ENCODE measurements at places on chromosomes 3 and 15.
A peak's percentile ranks its signal among the peaks of the same experiment; 100 is the strongest.

GRCh38 chr3:11186771-11187191 lies 32.5 kb downstream of the HRH1 start:
- peak; percentile 44 for DNase-seq

- no peak for DNase-seq
Observed at GRCh38 chr15:101318147-101318819, 23.2 kb upstream of the SNRPA1 start.

- no peak for DNase-seq
Observed at GRCh38 chr15:69141833-69142232, 18.6 kb upstream of the GLCE start.

DNA sequence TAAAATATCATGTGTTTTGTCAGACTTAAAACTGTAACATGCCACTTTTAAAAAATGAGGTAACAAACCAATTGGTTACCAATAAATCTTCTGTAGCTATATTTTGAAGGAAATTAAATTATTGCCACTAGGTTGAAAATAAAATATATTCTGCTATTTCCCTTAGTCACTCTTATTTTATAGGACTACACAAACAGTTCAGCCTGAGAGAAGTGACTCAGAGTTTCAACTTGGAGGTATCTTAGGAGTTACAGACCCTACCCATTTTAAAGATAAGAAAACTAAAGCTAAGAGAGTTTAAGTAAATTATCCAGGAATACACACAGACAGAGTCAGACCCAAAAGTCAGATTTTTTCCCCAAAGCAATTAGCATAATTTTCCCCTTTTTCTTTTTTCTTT lies 65.1 kb downstream of the PIK3CB start:
- no peak for DNase-seq

DNA sequence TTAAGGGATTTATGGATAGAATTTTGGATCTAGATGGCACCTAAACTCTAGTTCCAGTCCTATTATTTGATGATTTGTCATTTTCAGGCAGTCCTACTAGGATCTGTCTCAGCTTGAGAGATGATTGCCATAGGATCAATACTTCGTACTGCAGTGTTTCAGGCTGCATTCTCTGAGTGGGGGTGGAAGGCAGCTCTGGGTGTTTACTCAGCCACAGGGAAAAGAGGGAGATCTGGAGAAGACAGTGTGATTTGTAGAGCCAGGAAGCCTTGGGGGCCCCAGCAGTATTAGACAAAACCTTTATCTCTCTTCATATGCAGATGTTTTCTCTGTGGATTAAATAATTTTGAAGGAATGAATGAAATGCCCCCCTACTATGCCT lies 188.4 kb upstream of the SYNPR start:
- DNase-seq, result no peak

DNA sequence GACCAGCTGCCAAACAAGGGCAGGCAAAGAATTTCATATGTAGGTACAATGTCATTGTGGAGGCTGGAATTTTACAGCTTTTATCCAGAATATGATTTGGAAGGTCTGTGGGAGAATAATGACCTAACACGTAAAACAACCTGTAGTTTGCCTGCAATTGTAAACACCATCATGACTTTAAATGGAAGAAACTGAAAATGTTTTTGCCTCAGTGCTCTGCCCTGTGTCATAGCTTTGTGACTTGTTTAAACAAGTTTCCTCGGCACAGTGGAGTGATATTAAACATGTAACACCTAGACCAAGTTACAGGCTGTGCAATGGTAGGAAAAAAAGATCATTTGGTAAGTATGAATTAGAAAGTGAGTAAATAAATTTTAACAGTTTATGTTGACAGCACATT lies 171.6 kb upstream of the MBNL1 start:
- DNase-seq, result no peak

- no peak for DNase-seq
Observed at GRCh38 chr3:45212095-45212468, 14.0 kb downstream of the TMEM158 start.

- no peak for DNase-seq
Observed at GRCh38 chr3:39812537-39812936, 3.1 kb downstream of the MYRIP start.

DNA sequence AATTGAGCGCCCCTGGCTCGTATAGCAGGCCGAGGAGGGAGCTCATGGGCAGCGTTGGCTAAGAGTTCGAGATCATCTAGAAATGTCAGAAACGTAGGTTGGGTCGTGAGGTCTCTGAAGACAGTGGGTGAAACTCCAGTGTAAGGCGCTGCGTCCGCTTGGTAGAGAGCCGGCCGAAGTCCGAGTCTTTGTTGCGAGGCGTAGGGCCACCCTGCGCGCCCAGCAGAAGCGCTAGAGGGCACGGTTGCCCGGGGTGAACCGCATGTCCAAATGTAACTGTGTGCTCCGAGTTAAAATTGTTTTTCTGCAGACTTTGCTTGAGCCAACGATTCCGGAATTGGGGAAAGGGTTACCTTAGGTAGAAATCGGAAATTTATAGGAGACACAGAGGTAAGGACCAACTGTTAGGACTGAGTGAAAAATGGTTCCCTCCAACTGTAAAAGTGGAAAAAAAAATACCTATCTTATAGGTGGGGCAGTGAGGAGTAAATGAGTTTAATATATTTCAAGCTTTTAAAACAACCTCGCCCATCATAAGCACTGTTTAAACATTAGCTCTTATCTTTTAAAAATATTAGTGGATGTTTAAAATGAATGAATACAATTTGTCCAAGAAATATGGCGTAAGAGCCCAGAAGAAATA lies 993 bp upstream of the SIAH2 start:
- peak; percentile 77 for DNase-seq

DNA sequence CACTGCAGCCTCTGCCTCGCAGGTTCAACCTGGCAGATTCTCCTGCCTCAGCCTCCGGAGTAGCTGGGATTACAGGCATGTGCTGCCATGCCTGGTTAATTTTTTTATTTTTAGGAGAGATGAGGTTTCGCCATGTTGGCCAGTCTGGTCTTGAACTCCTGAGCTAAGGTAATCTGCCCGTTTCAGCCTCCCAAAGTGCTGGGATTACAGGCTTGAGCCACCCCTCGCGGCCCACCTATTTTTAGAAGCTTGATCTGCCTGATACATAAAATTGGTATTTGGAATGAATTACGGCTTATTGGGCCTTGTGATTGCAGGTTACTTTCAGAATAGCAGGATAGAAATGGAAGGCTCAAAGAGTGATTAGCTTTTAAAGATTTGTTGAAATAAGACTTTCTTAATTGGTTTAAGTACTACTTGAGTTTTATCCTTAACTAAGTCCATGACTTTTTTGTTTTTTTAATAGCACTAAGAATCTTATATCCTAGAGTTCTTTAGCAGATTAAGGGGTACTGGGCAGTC lies 25.0 kb downstream of the GMPS start:
- no peak for DNase-seq

- peak; percentile 25 for DNase-seq
Observed at GRCh38 chr3:3127432-3128010, 781 bp downstream of the TRNT1 start.

DNA sequence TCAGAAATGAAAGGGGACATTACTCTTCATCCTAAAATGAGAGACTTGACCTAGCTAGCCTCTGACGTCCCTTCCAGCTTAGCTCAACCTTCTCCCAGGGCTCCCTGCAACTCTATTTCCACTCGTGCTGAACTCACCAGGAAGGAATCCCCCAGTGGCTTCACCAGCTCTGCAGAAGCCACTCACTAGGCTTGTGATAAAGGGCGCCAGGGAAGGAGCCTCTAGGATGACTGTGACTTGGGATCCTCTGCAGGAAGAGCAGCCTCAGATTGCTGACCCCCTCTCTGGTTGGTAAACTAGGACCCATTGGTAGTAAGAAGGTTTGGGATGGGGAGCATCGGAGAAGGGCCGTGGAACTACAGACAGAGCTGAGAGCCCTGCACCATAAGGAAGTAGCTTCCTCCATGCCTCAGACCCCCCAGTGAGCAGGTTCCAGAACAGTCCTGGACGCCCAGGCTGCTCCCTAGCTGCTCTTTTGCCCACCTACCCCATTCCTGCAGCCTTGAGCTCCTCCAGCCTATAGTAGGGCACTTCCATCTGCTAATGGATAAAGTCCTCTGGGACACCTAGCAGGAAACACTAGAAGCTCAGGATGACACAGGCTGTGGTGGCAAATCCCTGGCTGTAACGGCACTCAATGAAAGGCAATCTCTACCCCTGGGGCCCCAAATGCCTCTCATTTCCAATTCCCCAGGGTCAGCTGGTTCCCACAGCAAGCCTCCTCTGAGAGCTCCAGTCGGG lies 26.0 kb downstream of the PLA2G4F start:
- DNase-seq, result no peak

DNA sequence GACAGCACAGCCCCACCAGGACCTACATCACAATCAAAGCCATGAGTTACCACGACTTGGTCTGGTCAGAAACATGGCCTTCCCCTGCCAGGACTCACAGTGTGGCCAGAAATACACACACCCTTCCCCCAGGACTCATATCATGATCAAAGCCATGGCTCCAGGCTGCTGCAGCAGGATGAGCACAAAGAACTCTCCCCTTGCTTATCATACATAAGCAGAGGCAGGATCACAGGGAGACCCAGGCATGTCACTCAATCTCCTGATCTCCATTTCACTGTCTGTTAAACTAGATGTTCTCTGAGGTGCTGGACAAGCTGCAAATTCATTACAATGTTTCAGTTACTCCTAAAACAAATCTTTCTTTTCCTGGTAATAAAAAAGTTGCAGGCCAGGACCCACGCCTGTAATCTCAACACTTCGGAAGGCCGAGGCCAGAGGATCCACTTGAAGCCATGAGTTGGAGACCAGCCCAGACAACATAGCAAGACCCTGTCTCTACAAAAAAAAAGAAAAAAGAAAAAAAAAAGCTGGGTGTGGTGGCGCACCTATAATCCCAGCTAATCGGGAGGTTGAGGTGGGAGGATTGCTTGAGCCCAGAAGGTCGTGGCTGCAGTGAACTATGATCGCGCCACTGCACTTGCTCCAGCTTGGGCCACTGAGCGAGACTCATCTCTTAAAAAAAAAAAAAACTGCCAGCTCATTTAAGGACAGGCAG lies 1.2 kb downstream of the PFKFB4 start:
- no peak for DNase-seq

All from GM03348 (cell line).